ENCODE measurements at places on chromosomes 7 and 10.

DNA sequence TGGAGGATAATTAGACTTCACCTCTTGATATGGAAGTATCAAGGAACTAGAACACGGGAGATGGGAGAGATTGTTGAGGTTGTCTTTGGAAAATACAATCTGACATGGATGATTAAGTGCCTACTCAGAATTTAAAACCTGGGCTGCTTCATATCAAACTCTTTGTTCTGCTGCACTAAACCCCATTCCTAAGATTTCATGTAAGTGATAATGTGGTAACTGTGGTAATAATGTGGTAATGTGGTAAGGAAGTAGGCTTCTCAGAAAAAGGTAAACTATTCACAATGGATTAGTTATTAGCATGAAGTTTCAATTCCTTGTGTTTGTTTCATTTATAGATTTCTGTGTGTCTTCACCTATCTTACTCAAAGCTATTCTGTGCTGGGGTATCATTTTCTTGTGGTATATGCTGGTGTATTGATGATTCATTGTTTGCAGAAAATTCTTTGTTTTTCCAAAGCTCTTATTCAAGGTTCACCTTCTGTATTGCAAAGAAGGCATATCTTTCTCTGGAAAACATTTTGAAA, 129.9 kb upstream of the TAC1 start:
- no peak for DNase-seq

DNA sequence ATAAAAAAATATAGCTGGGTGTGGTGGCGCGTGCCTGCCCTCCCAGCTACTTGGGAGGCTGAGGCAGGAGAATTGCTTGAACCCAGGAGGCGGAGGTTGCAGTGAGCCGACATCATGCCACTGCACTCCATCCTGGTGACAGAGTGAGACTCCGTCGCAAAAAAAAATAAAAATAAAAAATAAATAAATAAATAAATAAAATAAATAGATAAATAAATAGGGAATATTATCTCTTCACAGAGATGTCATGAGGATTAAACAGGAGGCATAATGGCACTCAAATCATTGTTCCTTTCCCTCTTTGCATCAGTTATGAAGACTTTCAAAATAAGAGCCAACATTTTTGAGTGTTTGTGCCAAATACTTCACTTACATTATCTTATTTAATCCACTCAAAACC, 32.0 kb upstream of the BMPR1A start:
- no peak for DNase-seq

DNA sequence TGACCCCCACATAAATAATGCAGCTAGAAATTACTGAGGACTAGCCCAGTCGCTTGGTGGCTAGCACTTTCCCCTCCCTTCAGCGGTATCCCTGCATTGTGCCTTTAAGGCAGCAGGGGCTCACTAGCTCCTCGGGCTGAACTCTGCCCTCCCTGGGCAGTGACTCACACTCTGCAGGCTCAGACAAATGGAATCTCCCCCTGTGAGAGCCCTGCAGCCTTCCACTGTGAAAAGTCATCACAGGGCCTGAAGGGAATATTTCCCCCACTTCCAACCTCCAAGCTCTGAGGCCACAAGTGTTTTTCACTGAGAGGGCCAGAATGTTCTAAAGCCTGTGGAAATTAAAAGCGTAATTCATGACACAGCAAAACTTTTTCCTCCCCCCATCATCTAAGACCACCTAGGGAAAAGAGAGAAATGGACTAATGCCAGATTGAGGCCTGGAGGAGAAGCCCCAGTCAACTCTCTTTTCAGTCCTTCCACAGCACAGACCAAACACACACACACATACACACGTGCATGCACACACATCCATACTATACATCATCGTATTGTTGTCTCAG, 93.6 kb upstream of the COL1A2 start:
- DNase-seq, result no peak

DNA sequence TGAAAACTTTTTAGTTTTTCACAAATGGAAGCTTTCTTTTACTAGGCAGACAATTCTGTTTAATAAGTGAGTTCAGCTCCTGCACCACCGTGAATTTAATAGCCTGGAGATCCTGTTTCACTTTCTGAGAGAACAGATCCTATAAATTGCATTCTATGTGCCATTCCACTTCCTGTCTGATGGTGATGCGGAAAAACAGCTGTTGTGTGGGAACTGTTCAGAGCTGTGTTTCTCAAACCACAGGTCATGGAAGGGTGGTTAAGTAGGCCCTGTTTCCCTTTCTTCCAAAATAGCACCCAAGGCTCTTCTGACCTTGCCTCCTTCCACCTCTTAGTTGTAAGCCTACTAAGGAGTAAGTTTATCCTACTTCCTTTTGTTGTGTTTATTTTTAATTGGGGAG, 97.2 kb upstream of the DKK1 start:
- DNase-seq, result peak; percentile 67

GRCh38 chr7:10910447-10910846, 63.2 kb upstream of the PHF14 start:
- DNase-seq, result no peak

DNA sequence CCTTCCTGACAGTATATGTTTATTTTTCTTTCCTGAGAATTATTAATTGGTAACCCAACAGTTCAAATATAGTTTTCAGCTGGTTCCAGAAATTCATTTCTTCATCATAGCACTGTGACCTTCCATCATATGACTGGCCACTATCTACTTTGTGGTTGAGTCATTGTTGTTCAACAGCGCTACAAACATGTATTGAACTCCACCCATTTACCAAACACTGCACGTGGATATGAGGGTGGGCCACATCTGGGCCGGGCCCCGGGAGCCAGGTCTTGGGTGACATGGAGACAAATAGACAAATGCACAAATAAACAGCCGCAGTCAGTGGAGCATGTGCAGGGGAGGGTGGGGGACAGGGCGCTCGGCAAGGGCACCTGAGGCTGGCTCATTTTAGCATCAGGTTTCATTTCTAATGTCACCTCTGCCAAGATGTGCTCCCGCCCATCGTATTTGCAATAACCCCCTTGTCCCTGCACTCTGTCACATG, 24.0 kb upstream of the EEPD1 start:
- no peak for DNase-seq

DNA sequence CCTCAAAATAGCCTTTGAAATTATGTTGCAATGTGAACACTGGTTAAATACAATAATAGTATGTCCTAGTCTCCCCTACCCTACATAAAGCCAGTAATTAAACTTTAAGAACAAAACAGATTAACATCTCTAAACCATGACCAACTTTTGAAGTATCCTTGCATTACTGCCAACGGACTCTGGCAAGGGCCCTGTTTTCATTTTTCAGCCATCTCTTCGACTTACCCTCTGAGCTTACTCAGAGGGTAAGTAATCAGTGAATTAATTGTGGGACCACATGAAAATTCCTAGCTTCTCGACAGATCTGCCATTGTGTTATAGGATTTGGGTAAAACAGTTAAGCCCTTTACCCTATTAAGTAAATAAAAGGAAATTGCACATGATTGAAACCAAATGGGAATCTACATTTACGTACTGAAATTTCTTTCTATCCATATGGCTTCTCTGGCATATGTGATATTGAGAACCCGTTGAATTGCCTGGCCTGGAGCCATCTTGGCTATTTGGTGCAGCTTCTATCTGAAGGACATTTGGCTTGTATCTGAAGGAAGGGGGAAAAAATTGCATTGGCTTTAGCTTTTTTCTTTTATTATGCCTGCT, 39.6 kb downstream of the DYNC1I1 start:
- no peak for DNase-seq

DNA sequence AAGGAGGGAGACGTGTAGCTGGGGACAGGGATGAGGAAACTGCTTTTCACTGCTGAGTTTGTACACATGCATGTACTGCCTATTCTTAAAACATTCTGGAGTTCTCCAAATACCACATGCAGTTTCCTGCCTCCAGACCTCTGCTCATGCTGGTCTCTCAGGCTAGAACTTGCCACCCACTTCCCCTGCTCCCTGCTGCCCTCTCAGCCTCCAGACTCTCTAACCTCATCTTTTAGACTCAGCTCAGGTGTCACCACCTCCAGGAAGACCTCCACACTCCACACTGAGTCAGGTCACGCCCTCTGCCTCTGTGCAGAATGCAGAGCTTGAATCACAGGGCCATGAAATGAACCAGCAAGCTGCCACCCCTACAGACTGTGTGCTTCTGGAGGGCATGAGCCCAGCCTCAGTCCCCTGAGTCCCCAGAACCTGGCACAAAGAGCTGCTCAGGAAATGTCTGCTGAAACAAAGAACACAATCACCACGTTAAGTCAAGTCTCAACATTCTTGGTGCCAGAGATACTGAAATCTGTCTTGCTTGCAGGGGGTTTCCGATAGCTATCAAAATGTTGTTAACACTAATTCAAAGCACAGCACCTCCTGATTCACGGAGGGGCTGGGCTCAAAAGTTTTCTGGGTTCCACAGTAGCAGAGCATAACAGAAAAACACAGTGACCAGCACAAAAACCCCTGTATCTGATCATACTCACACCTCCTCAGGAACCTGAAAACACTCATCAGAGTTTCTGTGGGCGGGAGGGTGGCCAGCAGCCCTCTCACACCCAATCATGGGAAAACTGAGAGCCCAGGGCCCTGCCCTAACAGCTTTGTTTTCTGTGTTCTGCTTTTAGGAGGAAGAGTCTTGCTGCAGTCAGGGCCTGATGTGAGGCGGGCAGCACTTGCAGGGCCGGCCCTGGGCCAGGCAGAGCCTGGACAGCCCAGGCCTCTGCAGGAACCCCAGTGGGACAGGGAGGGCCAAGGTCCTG, 21.1 kb downstream of the FAM53B start:
- DNase-seq, result no peak

DNA sequence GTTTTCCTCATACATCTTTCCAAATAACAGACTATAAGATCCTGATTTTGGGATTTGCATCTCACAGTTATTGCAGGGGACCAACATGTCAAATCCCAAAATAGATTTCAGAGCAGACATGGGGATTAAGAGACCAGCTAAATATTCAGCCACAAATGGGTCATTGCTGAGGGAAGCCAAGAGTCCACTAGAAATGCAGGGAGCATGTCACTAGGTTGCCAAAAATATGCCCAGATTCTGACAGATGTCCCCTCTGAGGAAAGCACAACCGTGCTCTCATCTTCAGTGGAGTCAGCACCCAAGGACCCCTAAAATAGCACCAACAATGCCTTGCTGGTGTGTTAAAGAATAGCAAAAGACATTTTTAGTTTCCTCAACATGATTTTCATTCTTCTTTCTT, 56.2 kb upstream of the AGK start:
- no peak for DNase-seq

GRCh38 chr7:111408724-111409123, 153.6 kb downstream of the IMMP2L start:
- DNase-seq, result no peak

DNA sequence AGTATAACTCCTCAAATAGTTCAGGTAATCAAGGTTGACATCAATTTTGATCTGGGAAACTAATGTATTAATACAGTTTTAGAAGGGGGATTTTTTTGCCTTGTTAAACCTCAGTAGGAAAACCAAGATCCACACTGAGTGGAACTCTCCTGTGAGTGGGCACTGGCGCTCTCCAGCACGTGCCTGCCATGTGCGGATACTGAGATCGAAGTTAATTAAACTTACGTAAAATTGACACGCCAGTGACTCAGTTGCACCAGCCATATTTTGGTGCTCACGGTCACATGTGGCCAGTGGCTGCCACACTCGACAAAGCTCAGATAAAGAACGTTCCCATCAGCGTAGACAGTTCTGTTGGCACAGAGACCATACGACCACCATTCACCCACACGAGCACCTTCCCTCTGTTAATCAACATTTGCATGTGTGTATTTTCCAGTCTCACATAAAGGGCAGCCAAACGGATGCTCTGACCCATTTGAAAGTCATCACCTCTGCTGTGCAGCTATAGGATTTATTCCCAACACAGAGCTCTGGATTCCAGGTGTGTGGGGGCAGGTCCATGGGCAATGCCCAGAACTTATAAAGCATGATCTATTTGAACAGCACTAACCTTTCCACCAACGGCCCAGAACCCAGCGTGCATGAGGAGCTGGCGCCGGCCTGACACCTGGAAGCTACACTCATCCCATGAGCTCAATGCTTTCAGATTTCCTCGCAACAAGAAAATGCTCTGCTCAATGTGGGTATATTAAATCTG, 77.7 kb downstream of the VIPR2 start:
- no peak for DNase-seq

DNA sequence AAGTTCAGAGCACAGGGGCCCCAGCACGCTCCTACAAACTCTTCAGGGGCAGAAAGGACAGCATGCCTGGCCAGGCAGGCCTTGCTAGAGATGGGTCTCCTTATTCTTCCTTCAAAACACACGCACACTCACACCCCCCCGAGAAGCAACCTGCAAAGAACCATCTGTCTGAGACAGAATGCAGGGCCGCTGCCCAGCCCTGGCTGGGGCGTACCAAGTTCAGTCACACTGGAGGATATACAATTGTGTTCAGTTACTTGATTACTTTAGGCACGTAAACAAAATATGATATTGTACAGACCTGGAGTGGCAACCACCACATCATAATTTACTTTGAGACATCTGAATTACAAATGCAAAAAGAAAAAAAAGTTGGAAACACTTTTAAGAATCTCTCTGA, 5.7 kb downstream of the FAM53B start:
- DNase-seq, result no peak

GRCh38 chr10:61973906-61974305, 72.4 kb downstream of the ARID5B start:
- DNase-seq, result peak; percentile 62

DNA sequence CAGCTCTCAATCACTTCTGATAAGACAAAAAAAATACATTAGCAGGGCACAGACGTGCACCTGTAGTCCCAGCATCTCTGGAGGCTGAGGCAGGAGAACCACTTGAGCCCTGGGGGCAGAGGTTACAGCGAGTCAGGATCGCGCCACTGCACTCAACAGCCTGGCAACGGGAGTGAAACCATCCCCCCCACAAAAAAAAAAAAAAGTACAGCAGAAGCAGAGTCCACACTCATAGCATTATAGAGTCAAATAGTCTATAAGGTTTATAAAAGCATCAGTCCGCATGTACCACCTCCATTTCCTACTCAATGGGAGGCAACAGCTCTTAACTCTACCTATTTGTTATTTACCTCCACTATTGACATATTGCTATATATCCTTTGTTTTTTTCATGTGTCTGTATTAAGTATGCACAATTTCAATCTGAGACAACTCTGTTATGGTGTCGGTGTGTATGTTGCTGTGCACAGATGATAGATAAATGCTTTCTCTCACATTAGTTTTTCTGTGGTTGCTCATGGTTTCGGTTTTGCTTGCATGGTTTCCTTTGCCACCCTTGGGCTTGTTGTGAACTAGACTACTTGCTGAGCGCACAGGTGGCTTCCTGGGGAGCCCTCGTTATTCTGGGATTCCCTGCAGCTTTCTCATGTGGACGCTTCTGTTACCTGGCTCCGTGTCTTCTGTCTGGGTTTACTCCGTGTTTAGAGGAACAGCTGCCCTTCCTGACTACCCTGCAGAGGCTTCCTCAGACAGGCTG, 40.4 kb downstream of the PROSER2 start:
- peak; percentile 83 for DNase-seq

GRCh38 chr10:103613616-103614015, 120.1 kb downstream of the NEURL1 start:
- DNase-seq, result no peak

- DNase-seq, result peak; percentile 90
Measured at GRCh38 chr7:20217193-20217948, at the start of gene MACC1. TSS of gene MACC1 (minus strand) at chr7:20217384. CDS start at chr7:20161862, 55,522 bp downstream.
